Stimulated activated CD4-positive, alpha-beta T cell treated with anti-CD3 and anti-CD28 coated beads, Interleukin-1b, Interleukin-23, amount 100 ng/mL, for 48 hours (primary cell): ENCODE measurements at places on chromosomes 4 and X.

DNA sequence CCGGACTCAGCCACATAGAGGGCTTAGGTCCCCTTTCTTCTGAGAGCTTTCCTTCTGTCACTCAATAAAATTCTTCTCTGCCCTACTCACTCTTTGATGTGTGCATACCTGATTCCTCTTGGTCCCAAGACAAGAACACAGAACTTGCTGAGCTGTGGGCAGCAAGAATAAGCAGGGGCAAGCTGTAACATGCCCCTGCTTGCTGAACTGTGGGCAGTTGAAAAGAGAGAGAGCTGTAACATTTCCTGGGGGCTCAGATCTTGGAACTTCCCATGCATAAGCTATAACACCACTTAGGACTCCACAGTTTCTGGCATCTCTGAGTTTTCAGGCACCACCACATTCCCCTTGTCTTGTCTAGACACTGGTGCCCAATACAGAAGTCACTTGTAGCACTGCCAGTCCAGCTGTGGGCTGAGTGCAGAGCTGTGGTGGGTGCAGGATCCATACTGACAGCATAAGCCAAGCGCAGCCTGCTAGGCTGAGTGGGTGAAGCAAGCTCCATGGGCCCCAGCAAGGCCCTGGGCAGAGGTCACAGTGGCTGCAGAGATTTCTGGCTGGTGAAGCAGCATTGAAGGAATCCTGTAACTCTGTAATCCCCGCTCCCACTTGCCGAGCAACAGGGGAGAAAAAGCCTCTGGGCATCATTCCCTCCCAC lies 241.2 kb downstream of the PCDH10 start:
- DNase-seq = no peak

GRCh38 chrX:119981286-119982070 lies 37.9 kb upstream of the NKAP start:
- DNase-seq = no peak

GRCh38 chr4:165059386-165059785 lies 5.7 kb downstream of the TRIM75 start:
- no peak for DNase-seq

- DNase-seq = no peak
Measured at GRCh38 chr4:98242538-98242937, 18.6 kb upstream of the RAP1GDS1 start.

DNA sequence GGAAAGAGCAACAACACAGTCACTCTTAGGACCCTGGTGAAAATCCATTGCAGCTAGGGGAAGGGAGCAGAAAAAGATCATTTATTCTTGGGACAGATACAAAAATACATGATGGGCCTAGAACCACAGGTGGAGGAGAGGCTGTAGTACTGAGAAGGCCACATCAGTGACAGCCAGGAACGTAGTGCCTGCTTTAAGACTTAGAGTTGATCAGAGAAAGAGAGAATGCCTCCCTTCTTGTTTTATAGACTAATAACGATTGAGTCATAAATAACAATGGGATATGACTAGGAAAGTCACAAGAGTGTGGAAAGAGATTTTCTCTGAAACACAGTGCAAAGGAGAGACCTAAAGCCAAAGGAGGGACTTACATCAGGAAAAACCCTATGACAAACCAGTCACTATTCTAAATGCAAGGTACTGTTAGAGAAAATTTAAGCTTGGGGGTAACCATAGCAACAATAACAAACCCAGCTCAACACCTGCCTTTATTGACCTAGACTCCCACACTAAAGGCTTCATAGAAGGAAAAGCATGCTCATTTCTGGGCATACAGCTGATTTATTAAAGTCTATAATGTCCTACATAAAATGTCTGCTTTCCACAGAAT lies 1015.0 kb upstream of the GRID2 start:
- DNase-seq = no peak

DNA sequence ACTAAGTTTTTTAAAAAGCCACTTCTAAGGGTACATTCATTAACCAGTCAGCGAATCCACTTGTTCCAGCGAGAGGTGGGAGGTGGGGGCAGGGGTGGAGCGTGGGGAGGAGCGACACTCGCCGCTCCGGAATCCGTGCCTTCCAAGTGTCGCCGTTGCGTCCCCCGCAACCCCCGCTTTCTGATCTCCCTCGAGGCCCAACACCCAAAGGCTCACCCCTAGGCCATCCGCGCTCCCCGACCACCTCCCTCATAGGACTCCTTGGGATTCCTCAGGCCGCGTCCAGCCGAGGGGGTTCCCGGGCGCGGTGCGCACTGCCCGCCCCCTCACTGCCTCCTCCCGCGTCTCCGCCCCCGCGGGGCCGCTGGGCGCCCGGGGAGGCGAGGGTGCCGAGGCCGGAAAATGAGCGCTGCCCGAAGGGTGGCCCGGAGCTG lies 108.1 kb upstream of the STOX2 start:
- DNase-seq = no peak

DNA sequence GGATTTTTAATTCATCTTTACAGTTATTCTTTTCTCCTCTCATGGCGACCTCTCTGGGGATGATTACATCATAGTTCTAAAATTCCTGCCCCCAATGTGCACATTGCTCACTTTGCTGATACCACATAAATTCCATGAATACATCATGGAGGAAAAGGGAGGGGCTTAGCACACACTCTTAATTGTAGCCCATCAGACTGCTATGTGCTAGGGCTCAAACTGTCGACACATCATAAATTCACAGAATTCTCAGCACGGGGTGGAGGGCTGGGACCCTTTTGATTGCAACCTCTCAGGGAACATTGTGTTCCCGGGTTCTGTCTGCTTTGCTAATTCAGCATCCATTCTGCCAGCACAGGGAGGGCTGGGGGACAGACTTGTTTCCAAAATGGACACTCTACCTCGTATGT lies 592.9 kb downstream of the BCOR start:
- DNase-seq = no peak

DNA sequence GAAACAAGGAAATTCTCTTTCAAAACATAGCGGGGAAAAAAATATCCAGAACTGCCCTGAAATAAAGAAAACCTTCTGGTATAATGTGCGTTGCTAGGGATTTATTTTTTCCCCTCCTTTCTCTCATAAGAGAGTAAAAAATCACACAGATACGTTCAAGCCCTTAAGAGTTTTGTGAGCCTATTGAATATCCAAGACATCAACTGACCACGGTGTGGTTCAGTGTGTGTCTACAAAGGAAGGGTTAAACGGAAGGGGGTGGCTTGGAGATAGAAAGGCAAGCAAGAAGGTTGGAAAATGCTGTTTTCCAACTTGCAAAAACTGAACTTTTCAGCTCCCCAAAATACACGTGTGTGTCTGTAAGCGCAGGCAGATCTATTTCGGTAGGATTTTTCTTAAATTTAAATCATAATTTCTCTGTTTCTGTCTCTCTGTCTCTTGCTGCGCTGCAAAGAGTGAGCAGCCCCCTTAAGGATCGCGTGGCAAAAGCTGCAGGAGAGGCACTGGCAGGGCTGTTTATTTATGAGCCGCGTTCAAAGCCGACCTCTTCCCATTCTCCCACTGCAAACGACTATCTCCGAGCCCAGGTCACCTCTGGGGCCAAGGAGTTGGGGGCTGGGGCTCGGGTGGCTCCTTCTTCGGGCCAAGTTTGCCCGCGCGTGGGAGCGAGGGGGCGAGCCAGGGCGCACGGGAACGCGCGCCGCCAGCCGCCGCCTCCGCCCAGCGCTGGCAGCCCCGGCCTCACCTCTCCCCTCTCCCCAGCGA lies 492 bp upstream of the SLIT2 start:
- DNase-seq = no peak
